ENCODE measurements at places on chromosomes 3 and 15. TPM values are rescaled to one million over a fixed set of nuclear protein-coding genes. Genes with fewer than 3 reads are reported as not detected.

The IL17RB gene
- not detected for total RNA-seq

The GOLGA8G gene
- total RNA-seq = under 0.01 TPM

The MESP2 gene
- 0.30 TPM for total RNA-seq

The ARHGEF26 gene
- total RNA-seq = 3.6 TPM

The RLBP1 gene
- not detected for total RNA-seq

The MME gene
- total RNA-seq = 670 TPM

The SKIL gene
- 261 TPM for total RNA-seq

The UBP1 gene
- 76.9 TPM for total RNA-seq

The MORC1 gene
- not detected for total RNA-seq

The IDH3A gene
- 54.9 TPM for total RNA-seq

The TMEM158 gene
- 70.1 TPM for total RNA-seq

The CAND2 gene
- total RNA-seq = 3.2 TPM

The TM4SF18 gene
- 0.46 TPM for total RNA-seq

The KBTBD13 gene
- not detected for total RNA-seq

The TGM5 gene
- total RNA-seq = not detected

The LCTL gene
- total RNA-seq = 4.8 TPM

The WDR53 gene
- total RNA-seq = 5.8 TPM

The RHCG gene
- not detected for total RNA-seq

The CACNA2D3 gene
- total RNA-seq = not detected

The CELF6 gene
- total RNA-seq = not detected

The MORF4L1 gene
- total RNA-seq = 322 TPM

The CPNE9 gene
- not detected for total RNA-seq

The SCG3 gene
- not detected for total RNA-seq

The LRRN1 gene
- total RNA-seq = not detected

The C3orf22 gene
- not detected for total RNA-seq

The PLSCR2 gene
- total RNA-seq = not detected

The CATSPER2 gene
- total RNA-seq = 9.6 TPM

The SOX14 gene
- not detected for total RNA-seq

The FBXW12 gene
- not detected for total RNA-seq

The MYRIP gene
- not detected for total RNA-seq

The DNAH12 gene
- 0.37 TPM for total RNA-seq

The TMEM42 gene
- 14.3 TPM for total RNA-seq

The FOXB1 gene
- total RNA-seq = not detected

The ITIH3 gene
- not detected for total RNA-seq

The B2M gene
- 2,217 TPM for total RNA-seq

The SAXO2 gene
- 1.2 TPM for total RNA-seq

The ZIC4 gene
- not detected for total RNA-seq

The AP2M1 gene
- total RNA-seq = 564 TPM

The TEX9 gene
- 4.5 TPM for total RNA-seq

The FGD5 gene
- 0.59 TPM for total RNA-seq

The RARRES1 gene
- 43.9 TPM for total RNA-seq

The EIF5A2 gene
- 27.4 TPM for total RNA-seq

The PPP2R3A gene
- 6.5 TPM for total RNA-seq

The FAM81A gene
- total RNA-seq = 0.30 TPM

The GALK2 gene
- total RNA-seq = 64.7 TPM

The TRIM42 gene
- not detected for total RNA-seq

The CD200 gene
- total RNA-seq = 66.5 TPM

The RAB43 gene
- total RNA-seq = 33.1 TPM

The CPLX3 gene
- not detected for total RNA-seq

The SLITRK3 gene
- not detected for total RNA-seq

The SCN5A gene
- 0.30 TPM for total RNA-seq

The ALDH1A2 gene
- total RNA-seq = 0.30 TPM

The HYKK gene
- total RNA-seq = 4.2 TPM
